ENCODE measurements at places on chromosomes 6 and 20.

DNA sequence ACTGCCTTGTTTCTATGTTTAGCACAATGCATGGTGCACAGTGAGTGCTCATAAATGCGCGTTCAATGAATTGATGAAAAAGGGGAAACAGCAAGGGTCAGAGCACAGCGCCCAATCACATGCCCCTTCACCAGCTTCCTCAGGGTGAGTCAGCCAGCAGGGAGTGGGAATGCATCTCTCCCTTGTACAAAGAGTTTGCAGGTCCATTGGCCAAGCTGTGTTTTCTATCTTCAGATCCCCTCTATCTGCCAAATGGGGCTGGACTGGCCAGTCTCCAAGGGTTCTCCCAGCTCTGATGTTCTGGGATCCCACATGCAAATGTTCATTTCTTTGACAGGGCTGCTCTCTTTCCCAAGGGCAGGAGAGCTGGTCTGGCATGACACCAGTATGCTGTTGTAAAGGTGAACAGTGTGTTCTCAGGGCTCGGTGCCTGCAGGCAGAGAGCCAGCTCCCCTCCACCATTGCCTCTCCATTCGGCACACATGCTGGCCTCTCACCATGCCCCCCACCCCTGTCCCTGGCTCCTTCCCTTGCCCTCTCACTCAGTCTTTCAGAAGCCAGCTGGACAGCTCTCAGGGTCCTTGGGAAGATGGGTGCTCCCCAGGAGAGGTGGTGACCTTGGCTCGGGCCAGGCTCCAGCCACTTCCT is 25.0 kb downstream of the ANGPT4 start:
- no peak for DNase-seq

- no peak for DNase-seq
These were observed 27.7 kb downstream of the PNPLA1 start for GRCh38 chr6:36297511-36297910.

- no peak for DNase-seq
These were observed 125.1 kb upstream of the HS3ST5 start for GRCh38 chr6:114467931-114468330.

DNA sequence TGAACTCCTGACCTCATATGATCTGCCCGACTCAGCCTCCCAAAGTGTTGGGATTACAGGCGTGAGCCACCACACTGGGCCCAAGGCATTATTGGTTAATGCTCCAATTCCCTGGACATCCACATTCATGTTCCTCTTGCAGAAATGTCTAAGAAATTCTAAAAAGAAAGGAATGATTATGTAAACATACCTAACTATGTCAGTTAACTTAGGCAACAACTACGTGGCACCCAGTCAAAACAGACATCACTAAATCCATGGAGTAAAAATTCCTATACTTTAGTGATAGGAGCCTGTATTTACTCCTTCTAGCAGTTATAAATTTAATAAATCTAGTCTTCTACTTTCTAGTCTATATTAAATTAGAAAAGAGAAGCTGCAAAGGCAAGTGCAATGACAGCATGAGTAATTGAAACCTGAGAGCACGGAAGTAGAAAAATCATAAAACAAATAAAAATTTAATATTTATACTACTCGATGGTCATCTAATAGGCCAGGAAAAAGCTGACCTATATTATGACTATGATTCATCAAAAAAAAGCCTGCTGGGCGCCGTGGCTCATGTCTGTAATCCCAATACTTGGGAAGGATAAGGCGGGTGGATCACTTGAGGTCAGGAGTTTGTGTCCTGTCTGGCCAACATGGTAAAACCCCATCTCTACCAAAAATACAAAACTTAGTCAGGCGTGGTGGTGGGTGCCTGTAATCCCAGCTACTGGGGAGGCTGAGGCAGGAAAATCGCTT is 4.2 kb downstream of the AHI1 start:
- no peak for DNase-seq

- no peak for DNase-seq
These were observed 609 bp downstream of the PGM3 start for GRCh38 chr6:83192456-83192855.

GRCh38 chr6:28240471-28240870 is 11.6 kb downstream of the ZKSCAN4 start:
- DNase-seq, result no peak

DNA sequence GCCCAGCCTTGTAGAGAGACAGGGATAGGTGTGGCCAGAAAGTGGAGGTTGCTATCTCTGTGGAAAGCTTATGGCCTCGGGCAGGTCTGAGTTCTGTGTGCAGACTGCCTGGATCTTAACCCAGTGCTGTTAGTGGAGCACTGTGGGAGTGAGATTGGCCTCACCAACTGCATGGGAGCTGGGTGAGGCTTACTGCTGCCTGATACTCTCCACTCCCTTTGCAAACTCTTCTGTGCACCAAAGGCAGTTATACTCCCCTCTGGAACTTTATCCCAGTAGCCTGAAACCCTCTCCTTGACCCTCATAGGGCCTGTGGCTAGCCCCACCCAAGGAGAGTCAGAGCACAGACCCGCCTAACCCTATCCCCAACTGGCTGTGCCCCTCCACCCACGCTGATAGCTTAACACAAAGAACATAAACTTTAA is 41.4 kb upstream of the PKIB start:
- DNase-seq, result no peak

- DNase-seq, result no peak
These were observed at the start of gene SUN5 for GRCh38 chr20:33004141-33004751. Gene SUN5 (minus strand): TSS chr20:33004433. CDS start chr20:33004340, 93 bp downstream.
